Fibroblast of upper back skin (primary cell): ENCODE measurements at places on chromosomes 16 and 17.

- DNase-seq = no peak
These were observed 27.1 kb upstream of the NDRG4 start for GRCh38 chr16:58472827-58473226.

GRCh38 chr16:79429381-79430190, 171.0 kb downstream of the MAF start:
- no peak for DNase-seq

DNA sequence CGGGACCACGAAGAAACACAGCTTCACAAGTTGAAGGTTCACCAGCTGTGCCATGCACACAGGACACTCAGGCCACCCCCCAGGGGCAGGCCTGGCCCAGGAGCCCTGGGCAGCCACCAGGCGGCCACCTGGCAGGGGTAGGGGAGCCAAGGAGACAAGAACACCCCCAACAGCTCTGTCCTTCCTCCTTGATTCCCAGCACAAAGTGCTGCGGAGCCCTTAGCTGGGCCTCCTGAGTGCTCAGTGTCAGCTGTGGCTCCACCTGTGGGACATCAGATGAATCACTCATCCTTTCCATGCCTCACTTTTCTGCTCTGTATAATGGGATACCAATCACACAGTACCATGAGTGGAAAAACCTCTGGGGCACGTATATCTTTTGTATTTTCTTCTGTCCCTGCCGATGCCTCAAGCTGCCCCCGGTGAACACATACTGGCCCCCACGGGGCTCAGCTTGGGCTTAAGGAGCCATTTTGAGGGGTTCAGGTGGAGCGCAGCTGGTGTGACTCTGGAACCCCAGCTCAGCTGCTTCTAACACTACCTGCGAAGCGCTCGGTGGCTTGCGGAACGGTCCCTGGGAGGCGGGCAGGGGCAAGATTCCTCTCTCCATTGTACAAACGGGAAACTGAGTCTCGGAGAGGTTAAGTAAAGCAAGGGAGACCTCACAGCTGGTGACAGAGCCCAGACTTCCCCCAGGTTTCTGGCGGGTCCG, 12.0 kb downstream of the GALK1 start:
- DNase-seq = no peak

- DNase-seq = no peak
These were observed 42.4 kb downstream of the RNF157 start for GRCh38 chr17:76197911-76198310.

GRCh38 chr17:29109477-29110371, 66.8 kb downstream of the PIPOX start:
- no peak for DNase-seq

DNA sequence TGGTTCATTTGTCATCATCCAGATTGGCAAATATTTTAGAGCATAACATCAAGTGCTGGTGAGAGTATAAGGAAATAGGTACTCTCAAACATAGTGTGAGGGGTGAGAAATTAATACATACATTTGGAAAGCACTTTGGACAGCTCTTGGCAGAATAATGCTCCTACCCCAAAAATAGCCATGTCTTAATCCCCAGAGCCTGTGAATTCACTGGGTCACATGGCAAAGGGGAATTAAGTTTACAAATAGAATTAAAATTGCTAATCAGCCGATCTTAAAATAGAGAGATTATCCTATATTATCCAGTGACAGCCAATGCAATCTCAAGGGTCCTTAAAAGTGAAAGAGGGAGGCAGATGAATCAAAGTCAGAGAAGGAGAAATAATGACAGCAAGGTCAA, 38.8 kb upstream of the ANKFN1 start:
- DNase-seq = no peak

DNA sequence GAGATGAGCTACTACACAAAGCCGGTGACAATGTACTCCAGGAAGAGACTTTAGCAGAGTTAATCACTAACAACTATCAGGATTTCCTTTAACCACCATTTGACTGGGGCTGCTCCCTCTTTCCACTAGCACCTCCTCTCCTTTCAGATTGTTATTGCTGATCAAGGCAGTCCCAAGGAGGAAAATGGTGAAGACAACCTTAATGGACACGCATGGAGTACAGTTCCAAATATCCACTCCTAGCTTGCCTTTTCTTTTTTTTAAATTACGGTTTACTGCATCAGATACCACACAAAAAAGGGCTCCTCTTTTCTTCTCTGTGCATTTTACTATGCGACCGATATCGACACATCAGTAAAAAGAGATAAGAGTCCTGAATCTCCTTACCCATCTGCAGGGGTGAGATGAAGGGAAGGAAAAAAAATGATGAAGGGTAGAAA, 30.9 kb downstream of the FAM222B start:
- DNase-seq = peak; percentile 14

GRCh38 chr17:5665164-5665563, 80.9 kb upstream of the NLRP1 start:
- no peak for DNase-seq

- peak; percentile 44 for DNase-seq
These were observed 22.5 kb upstream of the MEAK7 start for GRCh38 chr16:84526794-84527531.

GRCh38 chr17:36030956-36031355, 13.2 kb upstream of the CCL23 start:
- no peak for DNase-seq

GRCh38 chr17:70314506-70314905, 145.2 kb downstream of the KCNJ2 start:
- no peak for DNase-seq

DNA sequence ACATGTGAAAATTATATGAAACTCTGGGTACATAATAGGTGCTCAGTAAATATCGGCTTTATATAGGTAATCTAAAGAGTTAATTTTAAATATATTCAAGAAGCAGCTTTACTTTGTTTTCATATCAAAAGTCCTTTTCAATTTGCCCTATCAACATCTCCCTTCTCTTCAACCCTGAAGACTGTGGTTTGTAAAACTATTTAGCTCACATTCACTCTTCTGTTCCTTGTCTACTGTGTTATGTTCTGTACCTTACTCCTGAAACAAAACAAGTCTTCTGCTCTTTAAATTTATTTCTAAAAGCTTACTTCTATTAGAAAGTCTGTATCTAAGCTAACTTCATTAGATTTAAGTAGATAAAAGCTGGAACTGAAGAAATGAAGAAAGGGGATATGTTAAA, 301.7 kb upstream of the PMFBP1 start:
- peak; percentile 44 for DNase-seq

GRCh38 chr16:89586853-89587252, 11.3 kb downstream of the CPNE7 start:
- no peak for DNase-seq

GRCh38 chr16:724188-725040, 1.8 kb downstream of the CCDC78 start:
- DNase-seq = no peak

DNA sequence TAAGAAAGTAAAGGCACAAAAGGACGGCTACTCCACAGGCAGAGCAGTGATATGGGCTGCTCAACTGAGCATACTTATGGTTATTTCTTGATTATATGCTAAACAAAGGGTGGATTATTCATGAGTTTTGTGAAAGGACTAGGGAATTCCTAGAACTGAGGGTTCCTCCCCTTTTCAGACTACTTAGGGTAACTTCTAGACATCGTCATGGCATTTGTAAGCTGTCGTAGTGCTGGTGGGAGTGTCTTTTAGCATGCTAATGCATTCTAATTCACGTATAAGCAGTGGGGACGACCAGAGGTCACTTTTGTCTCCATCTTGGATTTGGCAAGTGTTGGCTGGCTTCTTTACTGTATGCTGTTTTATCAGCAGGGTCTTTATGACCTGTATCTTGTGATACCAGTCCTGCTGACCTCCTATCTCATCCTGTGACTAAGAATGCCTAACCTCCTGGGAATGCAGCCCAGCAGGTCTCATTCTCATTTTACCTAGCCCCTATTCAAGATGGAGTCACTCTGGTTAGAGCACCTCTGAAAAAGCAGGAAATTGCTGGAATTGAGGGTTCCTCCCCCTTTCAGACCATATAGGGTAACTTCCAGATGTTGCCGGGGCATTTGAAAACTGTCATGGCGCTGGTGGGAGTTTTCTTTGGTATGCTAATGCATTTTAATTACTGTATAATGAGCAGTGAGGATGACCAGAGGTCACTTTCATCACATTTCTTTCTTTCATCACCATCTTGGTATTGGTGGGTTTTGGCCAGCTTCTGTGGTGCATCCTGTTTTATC, 388.5 kb downstream of the XYLT1 start:
- no peak for DNase-seq

- no peak for DNase-seq
These were observed 58.2 kb downstream of the TK2 start for GRCh38 chr16:66491716-66492064.

- peak; percentile 29 for DNase-seq
These were observed 2.0 kb downstream of the WSCD1 start for GRCh38 chr17:6072157-6072556.

GRCh38 chr16:2230376-2230775, 5.9 kb upstream of the DNASE1L2 start:
- no peak for DNase-seq

DNA sequence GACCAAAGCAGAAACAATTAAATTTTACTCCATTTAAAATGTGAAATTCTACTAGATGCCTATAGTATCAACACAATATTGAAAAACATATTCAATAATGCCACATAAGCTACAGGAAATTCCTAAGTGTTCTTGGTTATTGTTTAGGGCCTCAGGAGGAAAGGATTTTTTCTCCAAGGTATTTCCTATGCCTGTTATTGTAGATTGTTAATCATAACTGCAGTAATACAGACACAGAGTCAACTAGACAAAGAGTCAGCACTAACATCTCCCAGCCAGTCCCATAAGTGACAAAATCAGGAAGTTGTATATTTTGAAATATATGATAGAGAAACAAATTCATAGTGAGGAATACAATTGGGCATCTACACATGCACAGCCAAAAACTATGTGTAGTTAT, 782.7 kb upstream of the KIF2B start:
- DNase-seq = no peak

DNA sequence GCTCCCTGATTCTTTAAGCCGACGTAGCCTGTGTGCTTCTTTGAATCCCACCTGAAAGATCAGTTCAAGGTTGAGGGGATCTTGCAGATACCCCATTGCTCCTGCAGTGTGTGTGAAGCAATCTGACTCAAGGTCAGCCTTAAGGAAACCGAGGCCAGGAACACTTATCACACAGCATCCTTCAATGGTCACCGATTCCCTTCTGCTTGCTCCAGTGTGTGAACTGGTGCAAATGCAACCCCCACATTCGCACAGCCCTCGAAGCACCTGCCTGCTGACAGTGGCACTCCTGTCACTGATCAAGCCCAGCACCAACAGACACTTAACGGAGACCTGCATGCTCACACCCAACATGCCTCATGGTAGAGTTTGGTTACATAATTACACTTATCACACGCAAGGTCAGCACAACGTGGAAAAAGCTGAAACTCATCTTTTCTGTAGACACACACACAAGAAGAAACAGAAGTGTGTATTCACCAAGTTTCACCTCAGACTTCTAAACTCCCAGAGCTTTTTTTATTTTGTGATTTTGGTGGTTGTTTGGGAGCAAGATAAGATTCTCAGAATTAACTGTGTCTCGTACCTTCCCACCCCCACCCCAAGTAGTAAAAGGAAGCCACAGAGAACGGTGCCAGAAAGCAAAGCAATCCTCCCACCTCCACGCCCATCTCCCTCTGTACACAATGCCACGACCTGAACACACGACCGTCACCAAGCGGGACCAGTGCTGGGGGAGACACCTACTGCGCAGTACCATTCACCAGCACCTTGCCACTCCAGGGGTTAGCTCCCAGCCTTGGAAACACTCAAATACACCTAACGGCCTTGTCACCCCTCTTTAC, 37.2 kb downstream of the LITAFD start:
- DNase-seq = no peak

GRCh38 chr16:8408855-8409567, 181.3 kb downstream of the TMEM114 start:
- DNase-seq = no peak

- no peak for DNase-seq
These were observed 5.8 kb downstream of the THRA start for GRCh38 chr17:40068584-40068916.
